CD4-positive, alpha-beta T cell treated with Interleukin-10 for 1 hour (primary cell): ENCODE measurements at places on chromosomes 13 and 19.

GRCh38 chr19:54383330-54383729 is 18.6 kb upstream of the LAIR1 start:
- DNase-seq = no peak

GRCh38 chr13:51534041-51534817 is 50.0 kb upstream of the WDFY2 start:
- DNase-seq = peak; percentile 54

DNA sequence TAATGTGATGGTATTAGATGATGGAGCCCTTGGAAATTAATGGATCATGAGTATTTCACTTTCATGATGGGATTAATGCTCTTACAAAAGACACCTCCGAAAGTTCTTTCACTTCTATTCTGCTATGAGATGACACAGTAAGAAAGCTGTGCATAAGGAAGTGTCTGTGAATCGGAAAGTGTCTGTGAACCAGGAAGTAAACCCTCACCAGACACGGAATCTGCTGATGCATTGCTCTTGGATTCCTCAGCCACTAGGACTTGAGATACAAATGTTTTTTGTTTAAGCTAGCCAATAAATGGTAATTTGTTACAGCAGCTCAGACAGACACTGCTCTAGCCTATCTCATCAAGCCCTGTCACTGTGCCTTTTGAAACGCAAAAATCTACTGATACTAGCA is 440.4 kb upstream of the PRR20A start:
- no peak for DNase-seq

- DNase-seq = no peak
These were observed 84.0 kb downstream of the RGCC start for GRCh38 chr13:41541142-41541938.

- DNase-seq = no peak
These were observed 1505.1 kb upstream of the SLC10A2 start for GRCh38 chr13:104571161-104571892.

- DNase-seq = peak; percentile 6
These were observed 54.9 kb downstream of the TUBGCP3 start for GRCh38 chr13:112532837-112533745.

DNA sequence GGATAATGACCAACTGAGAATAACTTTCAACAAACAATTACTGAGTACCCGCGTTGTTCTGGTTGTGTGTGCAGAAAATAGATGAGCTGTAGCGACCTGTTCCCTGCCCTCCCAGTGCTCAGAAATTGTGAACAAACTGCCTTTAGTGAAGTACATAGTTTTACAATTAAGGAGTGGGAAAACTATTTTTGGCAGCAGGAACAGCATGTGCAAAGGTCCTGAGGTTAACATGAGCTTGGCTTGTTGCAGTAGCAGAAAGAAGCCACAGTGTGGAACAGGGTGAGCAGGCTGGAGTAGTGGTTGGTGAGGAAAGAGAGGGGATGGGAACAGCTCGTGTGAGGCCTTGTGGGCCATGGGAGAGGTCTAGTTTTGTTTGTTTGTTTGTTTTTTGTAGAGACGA is 16.0 kb downstream of the RYR1 start:
- DNase-seq = no peak

DNA sequence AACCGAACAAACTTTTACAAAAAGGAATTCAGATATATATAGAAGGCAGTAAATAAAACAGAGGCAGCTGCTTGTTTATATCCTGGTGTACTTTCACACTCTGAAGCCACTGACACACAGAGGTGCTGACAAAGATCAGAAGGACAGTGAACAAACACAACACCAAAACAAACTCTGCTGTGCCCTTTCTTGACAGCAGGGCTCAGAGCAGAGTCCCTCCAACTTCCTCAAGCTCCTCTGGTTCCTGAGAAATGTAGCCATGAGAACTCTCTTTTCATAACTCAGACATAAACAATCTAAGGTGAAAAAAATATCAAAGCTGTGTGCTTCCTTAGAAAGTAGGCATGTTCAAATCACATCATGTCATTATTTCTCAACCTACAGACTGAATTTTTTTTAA is 1052.8 kb upstream of the SPRY2 start:
- no peak for DNase-seq

DNA sequence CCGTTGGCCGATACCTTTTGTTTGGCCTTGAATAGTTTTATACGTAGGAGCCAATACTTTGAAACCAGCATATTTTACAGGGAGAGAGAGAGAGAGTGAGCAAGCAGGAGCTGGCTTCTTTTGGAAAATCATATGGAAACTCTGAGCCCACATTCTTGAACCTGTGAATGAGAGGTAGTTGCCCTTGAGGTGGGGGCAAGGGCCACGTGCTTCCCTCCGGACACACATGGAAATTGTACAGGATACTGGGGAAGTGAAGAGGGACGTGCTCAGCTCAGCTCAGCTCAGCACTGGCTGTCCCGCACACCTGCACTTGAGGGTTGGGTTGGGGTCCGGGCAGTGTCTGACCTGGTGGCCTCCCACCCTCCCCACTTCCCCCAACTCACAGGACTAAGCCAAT is 68.3 kb downstream of the SPRYD7 start:
- no peak for DNase-seq

DNA sequence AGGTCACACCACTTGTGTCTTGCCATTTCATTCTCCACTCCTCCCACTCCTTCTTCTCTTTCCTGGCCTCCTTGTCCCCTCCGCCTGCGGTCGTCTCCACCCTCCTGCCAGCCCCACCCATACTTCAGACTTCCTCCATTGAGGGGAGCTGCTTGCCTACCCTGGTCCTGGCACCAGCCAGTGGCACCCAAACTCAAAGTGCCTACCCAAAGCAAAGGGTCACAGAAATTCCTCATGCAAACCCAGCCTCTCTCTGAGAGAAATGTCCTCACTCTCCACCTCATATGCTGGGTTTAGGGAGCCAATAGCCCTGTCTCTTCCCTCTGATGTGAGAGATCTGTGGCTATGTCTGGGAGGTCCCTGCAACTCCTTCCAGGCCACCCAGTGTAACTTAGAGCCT is 109.6 kb downstream of the TEX26 start:
- DNase-seq = no peak

DNA sequence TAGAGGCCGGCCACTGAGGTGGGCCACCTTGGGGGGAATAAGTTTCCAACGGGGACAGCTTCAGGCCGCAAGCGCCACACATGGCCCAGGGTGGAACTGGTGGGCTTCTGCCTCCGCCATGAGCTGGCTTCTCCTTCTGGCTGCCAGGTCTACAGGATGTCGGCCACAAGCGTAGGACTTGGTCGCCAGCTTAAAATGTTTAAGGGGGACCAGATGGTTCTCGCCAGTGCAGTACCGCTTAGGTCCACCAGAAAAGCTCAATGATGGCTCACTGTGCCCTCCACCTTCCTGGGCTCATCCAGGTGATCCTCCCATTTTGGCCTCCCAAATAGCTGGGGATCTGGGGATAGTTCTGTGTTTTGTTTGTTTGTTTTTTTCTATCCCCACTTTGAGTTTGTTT is 38.7 kb upstream of the ZNF254 start:
- no peak for DNase-seq

DNA sequence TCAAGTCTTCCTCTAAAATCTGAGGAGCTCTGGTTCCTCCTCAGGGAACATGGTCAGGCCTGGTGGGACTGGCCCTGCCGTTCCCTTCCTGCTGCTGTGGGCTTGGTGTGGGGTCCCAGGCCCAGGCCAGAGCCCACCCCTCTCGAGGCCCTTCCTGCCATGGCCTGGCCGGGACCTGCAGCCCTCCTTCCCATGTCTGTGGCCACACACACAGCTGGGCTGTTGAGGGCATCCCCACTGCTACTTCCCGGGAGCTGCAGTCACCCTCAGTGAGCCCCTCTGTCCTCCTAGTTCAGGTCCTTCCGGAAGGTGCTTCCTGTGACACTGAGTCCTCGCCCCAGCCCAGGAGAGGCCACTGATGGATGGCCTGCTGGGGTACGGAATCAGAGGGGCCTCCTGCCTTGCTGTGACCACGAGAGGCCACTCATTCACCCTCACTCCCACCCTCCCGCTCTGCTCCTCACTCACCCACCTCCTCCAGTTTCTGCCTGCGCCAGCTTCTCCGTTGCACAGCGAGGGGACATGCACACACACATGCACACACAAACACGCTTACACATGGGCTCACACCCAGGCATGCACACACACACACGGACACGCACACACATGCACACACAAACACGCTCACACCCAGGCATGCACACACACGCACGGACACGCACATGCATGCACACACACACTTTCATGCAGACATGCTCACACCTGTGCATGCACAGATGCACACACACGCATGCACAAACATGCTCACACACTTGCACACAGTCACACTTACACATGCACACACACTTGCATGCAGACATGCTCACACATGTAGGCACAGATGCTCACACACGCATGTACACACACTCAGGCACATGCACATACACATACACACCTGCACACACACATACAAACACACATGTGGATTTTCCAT is 7.3 kb upstream of the MCF2L start:
- DNase-seq = no peak

GRCh38 chr19:1357531-1358109 is 26.1 kb upstream of the NDUFS7 start:
- DNase-seq = no peak

DNA sequence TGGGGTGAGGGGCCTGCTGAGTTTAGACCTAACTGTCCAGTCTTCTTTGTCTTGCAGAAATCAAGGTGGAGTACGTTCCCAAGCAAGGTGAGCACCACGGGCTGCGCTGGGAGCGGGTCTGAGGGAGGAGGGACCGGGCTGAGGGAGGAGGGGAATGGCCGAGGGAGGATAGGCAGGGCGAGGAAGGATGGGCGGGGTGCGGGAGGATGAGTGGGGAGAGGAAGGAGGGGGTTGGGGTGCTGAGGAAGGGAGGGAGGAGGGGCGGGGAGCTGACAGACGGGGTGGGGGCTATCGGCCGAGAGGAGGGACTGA is 18.5 kb downstream of the MYBPC2 start:
- no peak for DNase-seq

DNA sequence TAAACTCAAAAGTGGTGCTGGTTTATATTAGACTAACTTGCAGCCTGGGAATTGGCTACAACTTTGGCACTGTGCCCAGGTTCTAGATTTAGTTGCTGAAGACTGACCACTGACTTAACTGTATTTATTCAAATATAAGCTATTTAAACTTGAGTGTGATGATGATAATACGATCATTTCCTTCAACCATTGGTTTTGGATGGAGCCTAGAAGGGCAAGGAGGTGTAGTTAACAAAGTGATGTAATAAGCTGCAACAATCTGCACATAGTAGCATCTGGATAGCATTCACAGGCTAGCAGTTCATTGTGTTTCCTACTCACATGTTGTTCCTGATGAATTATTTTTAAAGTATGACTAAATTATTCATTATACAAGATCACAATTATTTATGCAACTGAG is 55.2 kb upstream of the DACH1 start:
- DNase-seq = no peak

- no peak for DNase-seq
These were observed 1030.4 kb upstream of the ATXN8OS start for GRCh38 chr13:69077267-69077666.

DNA sequence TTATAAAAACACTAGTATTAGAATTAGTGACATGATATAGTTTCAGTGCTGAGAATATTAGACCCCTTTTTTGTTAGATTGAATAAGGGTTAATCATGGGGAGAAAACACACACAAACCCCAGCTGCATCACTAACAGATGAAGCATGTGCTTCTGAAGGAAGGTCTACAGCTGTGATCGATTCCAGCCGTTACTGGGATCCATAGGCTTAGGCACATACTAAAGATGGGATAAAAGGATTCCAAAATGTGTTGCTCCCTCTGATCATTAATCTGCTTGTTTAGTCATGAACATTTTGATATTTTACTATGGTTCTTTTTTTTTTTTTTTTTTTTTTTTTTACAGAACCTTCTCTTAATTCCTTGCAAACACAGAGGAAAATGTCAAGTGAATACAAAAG is 1591.3 kb downstream of the EFNB2 start:
- DNase-seq = no peak

DNA sequence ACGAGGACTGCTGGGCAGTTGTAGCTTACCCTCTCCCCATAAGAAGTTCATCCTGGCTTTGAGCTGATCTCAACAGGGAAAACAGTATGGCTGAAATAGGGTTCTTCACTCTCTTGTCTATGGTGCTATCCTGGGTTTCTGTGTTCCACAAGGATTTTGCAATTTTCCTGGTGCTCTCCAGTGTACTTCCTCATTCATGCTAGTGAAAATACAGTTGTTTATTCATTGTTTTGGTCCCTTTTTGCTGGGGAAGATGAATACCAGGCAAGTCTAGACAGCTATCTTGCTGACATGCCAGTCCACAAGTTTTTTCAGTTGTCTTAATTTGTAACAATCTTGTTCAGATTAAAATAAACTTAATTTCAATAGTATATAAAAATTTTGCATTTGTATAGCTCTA is 306.5 kb downstream of the DLEU7 start:
- DNase-seq = no peak

DNA sequence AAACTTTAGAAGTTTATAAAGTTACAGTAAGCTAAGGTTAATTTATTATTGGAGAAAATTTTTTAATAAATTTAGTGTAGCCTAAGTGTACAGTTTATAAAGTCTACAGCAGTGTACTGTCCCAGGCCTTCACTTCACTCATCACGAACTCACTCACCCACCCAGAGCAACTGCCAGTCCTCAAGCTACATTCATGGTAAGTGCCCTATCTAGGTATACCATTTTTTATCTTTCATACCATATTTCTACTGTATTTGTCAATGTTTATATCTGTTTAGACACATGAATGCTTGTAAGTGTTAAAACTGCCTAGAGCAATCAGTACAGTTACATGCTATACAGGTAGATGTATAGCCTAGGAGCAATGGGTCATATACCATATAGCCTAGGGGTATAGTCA is 12.5 kb downstream of the INTS6 start:
- DNase-seq = no peak

GRCh38 chr19:18122424-18122823 is 24.8 kb downstream of the MAST3 start:
- DNase-seq = no peak

DNA sequence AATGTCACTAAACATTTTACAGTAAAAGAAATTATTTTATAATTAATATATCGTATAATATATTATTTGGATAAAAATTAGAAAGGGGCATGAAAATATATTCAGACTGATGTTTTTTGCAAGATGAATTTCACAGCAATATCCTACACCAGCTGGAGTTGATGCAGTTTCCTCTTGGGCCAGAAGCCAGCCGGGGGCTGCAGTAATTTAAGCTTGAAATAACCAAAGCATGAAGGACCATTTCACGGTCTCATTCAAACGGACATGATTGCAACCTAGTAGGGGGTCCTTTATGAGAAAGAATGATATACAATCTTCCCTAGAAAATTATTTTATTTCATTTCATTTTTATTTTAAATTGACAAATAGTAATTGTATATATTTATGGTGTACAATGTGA is 797.2 kb upstream of the PCDH9 start:
- DNase-seq = no peak

- DNase-seq = no peak
These were observed 34.1 kb upstream of the WDFY2 start for GRCh38 chr13:51550151-51550550.
